Neural cell (in vitro differentiated cells): ENCODE measurements at places on chromosomes 2 and 18. TPM values are rescaled to one million over a fixed set of nuclear protein-coding genes. Genes with fewer than 3 reads are reported as not detected.

The SP110 gene
- polyA plus RNA-seq: not detected in 2 replicates

The YES1 gene
- 7.4 and 12.0 TPM in 2 replicates for polyA plus RNA-seq

The GPR148 gene
- polyA plus RNA-seq: not detected in 2 replicates

The PPP1R7 gene
- 53.0 and 59.3 TPM in 2 replicates for polyA plus RNA-seq

The DSC2 gene
- polyA plus RNA-seq: 14.5 and 16.3 TPM in 2 replicates

The SEPTIN10 gene
- polyA plus RNA-seq: 7.4 and 10.0 TPM in 2 replicates

The GEN1 gene
- 9.3 and 9.4 TPM in 2 replicates for polyA plus RNA-seq

The ITPRIPL1 gene
- polyA plus RNA-seq: not detected in 2 replicates

The LIMS4 gene
- polyA plus RNA-seq: 0.46 TPM in 1 of 2 replicates, not detected in the other

The PMAIP1 gene
- 1.1 and 2.4 TPM in 2 replicates for polyA plus RNA-seq

The LYPD6B gene
- 0.68 and 7.7 TPM in 2 replicates for polyA plus RNA-seq

The RFX8 gene
- not detected in 2 replicates for polyA plus RNA-seq

The STPG4 gene
- polyA plus RNA-seq: 0.98 TPM in 1 of 2 replicates, not detected in the other

The OR6B2 gene
- not detected in 2 replicates for polyA plus RNA-seq

The MC4R gene
- polyA plus RNA-seq: 0.57 and 2.1 TPM in 2 replicates

The SKA1 gene
- 0.94 and 0.97 TPM in 2 replicates for polyA plus RNA-seq
